ENCODE measurements at places on chromosomes 2 and 18. TPM values are rescaled to one million over a fixed set of nuclear protein-coding genes. Genes with fewer than 3 reads are reported as not detected.

The LONRF2 gene
- total RNA-seq = 0.42 TPM

The UGT1A9 gene
- not detected for total RNA-seq

The SP140L gene
- 0.31 TPM for total RNA-seq

The KHK gene
- 20.5 TPM for total RNA-seq

The SLC14A1 gene
- total RNA-seq = not detected

The DES gene
- 1.5 TPM for total RNA-seq

The SLC5A7 gene
- 0.15 TPM for total RNA-seq

The SAG gene
- not detected for total RNA-seq

The GPBAR1 gene
- 0.63 TPM for total RNA-seq

The VIL1 gene
- total RNA-seq = 7.0 TPM

The NEU2 gene
- not detected for total RNA-seq

The DIPK1C gene
- not detected for total RNA-seq

The NUP35 gene
- 48.7 TPM for total RNA-seq

All from H1 (cell line).